ENCODE measurements at places on chromosomes 7 and 10. TPM values are rescaled to one million over a fixed set of nuclear protein-coding genes. Genes with fewer than 3 reads are reported as not detected.
A peak's percentile ranks its signal among the peaks of the same experiment; 100 is the strongest.

The BLNK gene
- total RNA-seq: 9.5 TPM

The STRIP2 gene
- 10.1 TPM for total RNA-seq

The SLC13A4 gene
- total RNA-seq: not detected

The OR13A1 gene
- not detected for total RNA-seq

The PRPS1L1 gene
- not detected for total RNA-seq

The INA gene
- total RNA-seq: 1.3 TPM

The HUS1 gene
- total RNA-seq: 51.3 TPM

DNA sequence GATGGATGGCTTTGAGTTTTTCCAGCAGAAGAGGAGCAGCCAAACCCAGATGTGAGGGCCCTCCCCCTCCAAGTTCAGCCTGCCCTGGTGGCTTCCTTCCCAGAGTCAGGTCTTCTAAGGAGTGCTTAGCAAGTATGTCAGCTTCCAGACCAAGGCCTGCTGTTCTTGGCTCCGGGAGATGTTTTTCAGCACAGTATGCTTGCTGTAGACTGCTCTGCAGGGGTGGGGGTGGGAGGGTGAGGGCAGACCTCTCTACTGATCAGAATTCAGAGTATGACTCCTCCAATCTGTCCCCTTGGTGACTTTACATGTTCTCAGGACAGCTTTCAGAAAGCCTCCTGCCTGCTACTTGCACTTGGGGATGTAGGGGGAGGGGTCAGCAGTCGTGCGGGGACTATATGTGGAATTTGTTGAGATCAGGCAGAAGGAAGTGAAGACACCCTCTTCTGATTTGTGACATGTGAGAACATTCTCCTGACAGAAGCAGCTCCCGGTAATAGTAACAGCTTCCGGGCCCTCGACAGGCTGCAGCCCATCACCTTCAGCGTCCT, 516.4 kb upstream of the ZMIZ1 start:
- peaks cover 100% of the 10 kb centered on the region for H3K27me3 ChIP-seq
- no peaks in the 10 kb centered on the region for H3K36me3 ChIP-seq
- no peaks in the 10 kb centered on the region for H3K4me1 ChIP-seq
- no peak for DNase-seq
- no peak overlapping the region for H3K27ac ChIP-seq

DNA sequence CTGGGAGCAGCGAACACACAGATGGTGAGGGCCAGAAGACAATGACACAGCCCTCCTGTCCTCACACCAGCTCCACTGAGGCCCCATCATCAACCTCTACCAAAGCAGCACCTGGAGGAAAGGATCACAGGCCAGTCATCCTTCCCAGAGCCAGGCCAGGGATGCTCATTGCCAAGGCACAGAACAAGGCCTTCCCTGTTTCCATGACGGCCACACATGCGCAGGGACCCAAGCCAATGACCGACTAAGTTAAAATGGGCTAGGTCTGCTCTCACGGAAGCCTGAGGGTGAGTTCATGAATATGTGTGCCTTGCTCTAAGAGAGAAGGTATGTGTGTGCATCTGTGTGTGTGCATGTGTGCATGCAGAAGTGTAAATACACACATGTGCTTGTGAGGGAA, 39.6 kb downstream of the COBL start:
- no peak overlapping the region for H3K27ac ChIP-seq
- no peak for DNase-seq
- H3K4me1 ChIP-seq: peaks cover 8% of the 10 kb centered on the region

DNA sequence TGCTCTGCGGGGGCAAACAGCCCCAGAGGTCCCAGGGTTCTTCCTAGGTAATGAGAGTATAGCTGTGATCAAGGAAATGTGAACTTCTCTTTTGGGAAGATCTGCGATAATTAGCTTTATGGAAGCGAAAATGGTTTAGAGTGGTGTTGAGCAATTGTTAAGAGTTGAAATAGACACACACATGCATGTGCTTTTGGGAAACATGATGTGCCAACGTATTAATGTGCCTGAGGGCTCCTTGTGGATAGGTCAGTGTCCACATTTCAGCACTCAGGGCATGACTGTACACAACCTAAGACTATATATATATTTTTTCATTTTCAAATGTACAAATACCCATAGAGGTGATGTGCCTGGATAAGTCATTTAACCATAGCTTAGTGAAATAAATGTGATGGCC, 67.0 kb downstream of the GSDME start:
- H3K4me1 ChIP-seq: no peaks in the 10 kb centered on the region
- no peaks in the 10 kb centered on the region for H3K27me3 ChIP-seq
- no peak overlapping the region for H3K27ac ChIP-seq

DNA sequence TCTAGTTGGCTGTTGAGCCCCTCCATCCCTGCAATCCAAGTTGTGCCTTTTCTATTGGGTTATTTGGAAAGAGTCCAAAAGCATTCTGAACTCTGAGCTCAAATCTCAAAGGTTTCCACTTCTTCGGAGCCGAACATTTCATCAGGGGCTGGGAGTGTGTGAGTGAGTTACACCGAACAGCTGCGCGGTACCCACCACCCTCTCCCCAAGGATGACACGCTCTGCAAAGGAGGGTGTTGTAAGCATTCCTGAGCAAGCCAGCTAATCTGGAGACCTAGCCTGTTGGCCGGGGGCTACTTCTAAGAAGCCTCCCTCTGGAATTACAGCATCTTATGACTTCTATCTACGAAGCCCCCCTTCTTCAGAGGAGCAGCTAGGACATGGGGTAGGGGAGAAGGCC, 270.5 kb downstream of the CREB5 start:
- H3K27ac ChIP-seq: no peak overlapping the region
- DNase-seq: no peak
- H3K36me3 ChIP-seq: no peaks in the 10 kb centered on the region
- H3K27me3 ChIP-seq: no peaks in the 10 kb centered on the region

- no peak for DNase-seq
- no peaks in the 10 kb centered on the region for H3K4me1 ChIP-seq
These were observed 149.1 kb downstream of the GRID1 start for GRCh38 chr10:86217371-86218080.

DNA sequence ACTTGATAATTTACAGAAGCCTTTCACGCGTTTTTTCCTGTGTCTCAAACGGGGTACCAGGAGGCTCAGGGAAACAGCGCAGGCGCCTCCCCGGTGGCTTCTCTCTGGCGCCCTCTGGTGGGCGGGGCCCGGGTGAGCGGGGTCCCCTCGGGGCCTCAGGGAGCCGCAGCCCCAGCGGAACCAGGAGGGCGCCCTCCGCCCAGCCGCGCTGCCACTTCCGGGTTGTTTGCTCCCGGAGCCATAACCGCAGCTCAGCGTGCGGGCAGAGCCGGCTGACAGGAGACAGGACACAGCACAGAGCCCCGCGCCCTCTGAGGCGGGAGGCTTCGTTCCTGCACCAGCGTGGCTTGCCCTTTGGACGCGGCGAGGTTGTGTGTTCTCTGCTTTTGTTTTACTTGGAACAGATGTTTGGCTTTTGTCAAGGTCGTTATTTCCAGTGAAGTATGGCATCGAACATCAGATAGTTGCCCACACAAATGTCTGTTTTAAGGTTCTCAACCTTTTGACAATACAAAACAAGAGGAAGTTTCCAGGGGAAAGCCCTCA, 6.9 kb upstream of the CYP2E1 start:
- peaks cover 26% of the 10 kb centered on the region for H3K4me1 ChIP-seq
- peaks cover 15% of the 10 kb centered on the region for H3K36me3 ChIP-seq

DNA sequence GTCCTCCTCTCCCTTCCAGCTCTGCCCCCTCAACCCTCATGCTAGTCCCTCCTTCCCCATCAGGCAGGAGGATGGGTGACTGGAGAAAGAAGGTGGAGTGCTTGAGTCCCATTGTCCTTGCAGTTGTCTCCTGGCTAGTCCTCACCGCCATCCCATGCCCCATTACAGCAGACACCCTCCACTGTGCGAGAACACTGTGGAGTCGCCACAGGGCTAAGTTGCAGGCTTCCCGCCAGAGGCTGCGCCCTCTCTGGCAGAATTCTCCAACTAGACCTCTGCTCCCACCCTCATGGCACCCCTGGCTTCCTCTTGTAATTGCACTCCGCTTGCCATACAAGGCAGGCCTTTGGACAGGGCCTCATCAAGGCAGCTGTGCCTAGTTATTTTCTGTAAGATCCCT, 3.1 kb downstream of the GIMAP2 start:
- H3K27me3 ChIP-seq: no peaks in the 10 kb centered on the region
- H3K4me1 ChIP-seq: peaks cover 8% of the 10 kb centered on the region
- DNase-seq: no peak
- H3K4me3 ChIP-seq: no peak overlapping the region
- no peaks in the 10 kb centered on the region for H3K36me3 ChIP-seq

DNA sequence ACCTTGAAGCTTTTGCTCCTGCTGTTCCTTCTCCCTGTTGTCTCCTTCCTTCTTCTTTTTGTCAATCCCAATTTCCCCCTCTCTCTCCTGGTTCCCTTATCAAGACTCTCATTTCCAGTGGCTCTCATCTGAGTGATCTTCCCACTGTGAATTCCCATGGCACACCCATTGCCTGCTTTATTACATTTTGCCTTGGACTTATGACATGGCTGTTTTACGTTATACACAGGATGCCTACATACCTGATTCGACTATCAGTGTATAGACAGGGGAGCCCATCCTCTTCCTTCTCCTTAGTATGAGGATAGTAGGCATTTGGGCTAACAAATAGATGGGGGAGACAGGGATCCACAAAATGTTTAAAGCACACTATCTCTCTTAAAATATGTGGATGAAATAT, 39.9 kb upstream of the EFCAB10 start:
- H3K27me3 ChIP-seq: no peaks in the 10 kb centered on the region
- H3K36me3 ChIP-seq: no peaks in the 10 kb centered on the region
- H3K4me1 ChIP-seq: no peaks in the 10 kb centered on the region
- DNase-seq: no peak
- no peak overlapping the region for H3K4me3 ChIP-seq
- no peak overlapping the region for H3K27ac ChIP-seq

DNA sequence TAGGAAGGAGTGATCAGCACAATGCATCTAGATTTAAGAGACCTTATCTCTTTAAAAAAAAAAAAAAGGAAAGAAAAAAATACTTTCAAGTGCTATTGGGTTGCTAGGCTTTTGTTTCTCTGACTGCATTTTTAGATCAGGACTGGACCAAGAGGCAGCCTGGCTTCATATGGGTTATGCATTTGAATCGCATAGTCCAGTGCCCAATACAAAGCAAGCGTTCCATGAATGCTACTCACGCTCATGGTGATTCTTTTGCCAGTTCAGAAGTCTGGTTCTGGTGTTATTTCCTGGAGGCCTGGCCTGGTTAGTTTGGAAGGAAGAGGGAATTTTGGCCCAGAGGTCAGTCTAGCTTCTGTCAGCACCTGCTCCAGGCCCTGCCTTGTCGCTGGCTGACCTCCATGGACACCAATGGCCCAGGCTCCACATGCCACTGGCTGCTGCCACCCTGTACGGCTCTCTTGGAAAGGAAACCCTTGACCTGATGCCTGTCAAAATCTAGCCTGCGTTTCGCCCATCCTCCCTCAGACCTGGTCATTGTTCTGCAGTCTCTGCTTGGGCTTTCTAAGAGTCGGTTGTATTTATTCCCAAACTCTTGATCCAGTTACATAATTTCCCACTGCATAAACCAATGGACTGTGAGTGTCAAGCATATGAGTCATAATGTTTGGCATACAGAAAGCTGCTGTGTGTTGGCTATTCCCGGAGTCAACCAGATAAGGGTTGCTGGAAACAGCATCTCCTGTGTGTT, 74.3 kb upstream of the MKX start:
- H3K36me3 ChIP-seq: no peaks in the 10 kb centered on the region
- DNase-seq: peak; percentile 34
- no peak overlapping the region for H3K4me3 ChIP-seq
- no peaks in the 10 kb centered on the region for H3K27me3 ChIP-seq
- H3K27ac ChIP-seq: no peak overlapping the region

DNA sequence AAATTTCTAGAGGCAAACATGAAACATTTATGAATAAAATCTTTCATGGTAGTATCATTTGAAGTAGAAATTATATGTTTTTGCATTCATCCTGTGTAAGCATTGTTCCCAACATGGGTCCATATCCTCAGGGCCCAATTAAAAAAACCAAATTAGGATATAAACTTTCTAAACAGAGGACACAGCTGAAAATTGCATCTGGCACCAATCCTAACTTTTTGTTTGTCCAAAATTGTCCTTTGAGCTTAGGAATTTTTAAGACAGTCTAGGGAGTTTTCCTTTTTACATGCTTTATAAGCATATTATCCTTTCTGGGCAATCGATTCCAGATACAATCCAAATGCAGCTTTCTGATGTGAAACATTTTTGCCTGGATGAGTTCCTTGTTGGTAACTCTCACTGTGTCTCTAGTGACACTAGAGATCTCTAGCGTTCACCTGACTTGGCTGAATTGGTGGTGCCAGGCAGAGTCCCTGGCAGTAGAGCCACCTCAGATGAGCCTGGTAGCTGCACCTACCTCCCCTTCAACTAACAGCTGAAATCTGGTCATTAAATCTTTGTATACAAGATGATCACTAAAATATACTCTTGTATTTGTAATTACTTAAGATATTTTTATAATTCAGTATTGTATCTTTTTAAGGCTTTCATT, 137.6 kb upstream of the SAMD8 start:
- H3K36me3 ChIP-seq: peaks cover 7% of the 10 kb centered on the region
- no peaks in the 10 kb centered on the region for H3K27me3 ChIP-seq
- H3K27ac ChIP-seq: no peak overlapping the region

GRCh38 chr10:72727130-72727529, 35.2 kb downstream of the MCU start:
- no peak overlapping the region for H3K4me3 ChIP-seq
- peaks cover 10% of the 10 kb centered on the region for H3K36me3 ChIP-seq
- H3K27me3 ChIP-seq: no peaks in the 10 kb centered on the region
- H3K27ac ChIP-seq: peak overlapping the region; percentile 10

DNA sequence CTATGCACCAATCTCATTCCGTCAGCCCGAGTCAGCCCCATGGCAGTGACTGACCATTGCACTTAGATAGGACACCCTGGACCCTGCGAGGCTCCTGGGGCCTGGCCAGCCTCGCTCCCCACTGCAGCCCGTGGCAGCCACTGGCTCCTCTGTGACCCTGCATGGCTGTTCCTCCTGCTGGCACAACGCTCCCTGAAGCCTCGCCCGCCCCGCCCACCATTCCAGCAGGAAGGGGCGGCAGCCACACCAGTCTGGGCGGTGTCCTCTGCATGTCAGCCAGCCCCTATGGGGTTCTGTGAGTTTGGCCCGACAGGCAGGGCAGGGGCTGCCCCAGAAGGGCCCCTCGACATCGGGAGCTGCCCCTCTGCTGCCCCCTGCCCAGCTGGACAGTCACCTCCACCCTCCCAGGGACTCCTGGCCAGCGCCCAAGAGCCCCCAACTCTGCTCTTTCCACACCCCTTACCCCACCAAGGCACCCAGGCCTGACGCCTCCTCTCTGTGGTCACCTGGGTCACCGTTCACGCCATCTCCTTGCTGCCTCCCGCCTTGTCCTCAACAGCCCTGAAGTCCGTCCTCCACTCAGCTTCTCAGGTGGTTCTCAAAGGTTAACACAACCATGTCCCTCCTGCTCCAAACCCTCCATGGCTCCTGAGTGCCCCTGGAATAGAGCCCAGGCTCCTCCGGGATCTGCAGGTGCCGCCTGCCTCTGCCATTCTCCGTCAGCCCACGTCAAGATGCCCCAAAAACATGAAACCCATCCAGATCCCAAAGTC, 103.5 kb downstream of the MICALL2 start:
- H3K27ac ChIP-seq: peak overlapping the region; percentile 45
- peaks cover 19% of the 10 kb centered on the region for H3K4me1 ChIP-seq
- DNase-seq: peak; percentile 82
- H3K27me3 ChIP-seq: peaks cover 67% of the 10 kb centered on the region

All from Calu3 (cell line).